ENCODE measurements at places on chromosomes 13 and 19.

DNA sequence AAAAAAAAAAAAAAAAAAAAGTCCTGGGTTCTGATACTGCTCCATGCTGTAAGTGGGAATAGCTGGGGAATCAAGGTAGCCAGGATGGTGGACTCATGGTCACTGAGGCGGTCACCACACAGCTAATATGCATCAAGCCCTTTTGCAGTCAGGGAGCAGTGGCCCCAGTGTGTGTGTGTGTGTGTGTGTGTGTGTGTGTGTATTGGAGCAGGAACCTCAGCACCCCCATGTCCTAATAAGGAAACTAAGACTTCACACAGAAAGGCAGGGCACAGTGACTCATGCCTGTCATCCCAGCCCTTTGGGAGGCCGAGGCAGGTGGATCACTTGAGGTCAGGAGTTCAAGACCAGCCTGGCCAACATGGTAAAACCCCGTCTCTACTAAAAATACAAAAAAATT is 12.0 kb downstream of the B3GNT3 start:
- DNase-seq, result no peak

DNA sequence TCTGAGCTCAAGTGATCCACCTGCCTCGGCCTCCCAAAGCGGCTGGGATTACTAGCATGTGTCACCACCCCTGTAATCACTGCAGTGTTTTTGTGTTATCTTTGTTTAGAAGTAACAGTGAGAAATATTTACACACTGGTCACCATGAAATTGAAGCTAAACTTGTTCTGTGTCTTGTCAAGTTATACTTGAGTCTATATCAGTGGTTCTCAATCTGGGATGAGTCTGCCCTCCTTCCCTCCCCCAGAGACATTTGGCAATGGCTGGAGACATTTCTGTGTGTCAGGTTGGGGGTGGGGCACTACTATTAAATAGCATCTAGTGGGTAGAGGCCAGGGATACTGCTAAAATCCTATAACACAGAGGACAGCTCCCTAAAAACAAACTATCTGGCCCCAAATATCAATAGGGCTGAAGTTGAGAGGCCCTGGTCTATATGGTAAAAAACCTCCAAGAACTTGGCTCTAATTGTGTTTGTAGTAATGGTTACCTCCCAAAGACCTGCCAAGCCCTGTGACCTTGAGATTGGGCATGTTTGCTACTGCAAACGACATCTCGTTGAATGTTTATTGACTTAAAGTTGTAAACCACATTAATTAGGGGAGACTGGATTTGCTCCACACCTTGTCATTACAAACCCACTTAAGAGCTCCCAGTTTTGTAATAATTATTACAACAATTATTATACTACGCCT is 6.9 kb downstream of the CTU1 start:
- no peak for DNase-seq

DNA sequence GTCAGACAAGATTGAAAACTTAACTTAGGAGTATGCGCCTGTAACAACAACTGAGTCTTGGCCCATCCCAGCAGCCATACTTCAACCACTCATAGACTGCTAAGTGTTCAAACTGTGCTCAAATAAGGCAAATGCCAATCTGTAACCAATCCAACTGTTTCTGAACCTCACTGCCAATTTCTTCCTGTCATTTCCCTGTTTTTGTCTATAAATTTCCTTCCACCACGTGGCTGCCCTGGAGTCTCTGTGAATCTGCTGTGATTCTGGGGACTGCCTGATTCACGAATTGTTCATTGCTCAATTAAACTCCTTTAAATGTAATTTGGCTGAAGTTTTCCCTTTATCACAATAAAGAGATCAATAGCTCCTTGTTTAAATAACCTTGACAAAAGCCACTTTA is 50.8 kb upstream of the FREM2 start:
- no peak for DNase-seq

DNA sequence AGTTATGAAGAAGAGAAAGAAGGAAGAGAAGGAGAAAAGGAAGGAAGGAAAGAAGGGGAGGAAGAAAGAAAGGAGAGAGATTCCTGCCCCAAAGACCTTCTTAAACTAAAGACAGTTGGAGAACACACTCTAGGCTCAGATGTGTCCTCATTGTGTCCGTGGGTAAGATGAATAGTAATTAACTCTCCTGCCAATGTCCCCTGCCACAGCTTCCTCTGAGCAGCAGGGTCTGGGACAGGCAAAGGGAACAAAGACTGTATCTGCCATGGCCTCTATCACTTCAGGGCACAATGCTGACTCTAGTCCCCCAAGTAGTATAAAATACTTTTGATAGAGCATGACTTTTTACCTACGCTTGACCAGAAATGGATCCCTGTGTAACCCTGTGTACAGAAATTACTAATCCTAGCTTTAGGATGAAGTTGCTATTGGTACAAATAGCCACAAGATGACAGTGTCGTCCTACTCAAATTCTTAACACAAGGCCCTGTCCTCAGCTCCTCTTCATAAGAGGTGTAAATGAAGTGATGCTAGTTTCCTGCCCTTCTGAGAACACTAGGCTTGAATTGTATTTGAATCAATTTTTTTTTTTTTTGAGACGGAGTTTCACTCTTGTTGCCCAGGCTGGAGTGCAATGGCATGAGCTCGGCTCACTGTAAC is 186.2 kb upstream of the GPR12 start:
- peak; percentile 29 for DNase-seq

DNA sequence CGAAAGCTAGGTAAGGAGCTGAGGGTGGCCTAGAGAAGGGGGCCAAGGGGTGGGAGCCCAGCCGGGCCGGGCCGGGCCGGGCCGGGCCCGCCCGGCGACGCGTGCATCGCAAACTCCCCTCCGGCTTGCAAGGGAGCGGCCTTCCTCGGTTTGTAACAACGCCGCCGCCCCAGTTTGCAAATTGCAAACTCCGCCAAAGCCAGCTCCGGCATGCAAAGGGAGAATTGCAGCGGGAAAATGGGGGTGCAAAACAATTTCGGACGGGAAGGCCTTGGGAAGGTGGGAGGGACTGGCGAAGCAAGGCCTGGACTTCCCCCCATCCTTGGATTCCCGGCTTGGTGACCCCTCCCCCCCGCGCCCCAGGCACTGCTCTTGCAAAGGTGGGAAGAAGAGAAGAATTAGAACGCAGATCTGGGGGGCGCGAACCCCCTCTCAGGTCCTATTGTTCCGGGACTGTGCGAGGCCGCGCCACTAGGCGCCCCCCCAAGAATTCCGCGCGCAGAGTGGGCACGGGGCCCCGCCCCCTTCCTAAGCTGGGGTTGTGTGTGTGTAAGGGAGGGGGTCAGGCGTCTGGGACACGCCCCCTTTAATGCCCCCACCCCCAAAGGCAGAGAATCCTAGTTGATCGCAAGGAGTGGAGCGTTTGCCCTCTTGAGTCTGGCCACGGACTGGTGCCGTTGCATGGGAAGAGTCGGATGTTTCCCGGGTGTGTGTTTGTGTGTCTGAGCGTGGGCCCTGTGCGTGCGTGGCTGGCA is 926 bp downstream of the PRR12 start:
- no peak for DNase-seq

- no peak for DNase-seq
Measured at GRCh38 chr13:30502237-30502636, 36.5 kb upstream of the HMGB1 start.

DNA sequence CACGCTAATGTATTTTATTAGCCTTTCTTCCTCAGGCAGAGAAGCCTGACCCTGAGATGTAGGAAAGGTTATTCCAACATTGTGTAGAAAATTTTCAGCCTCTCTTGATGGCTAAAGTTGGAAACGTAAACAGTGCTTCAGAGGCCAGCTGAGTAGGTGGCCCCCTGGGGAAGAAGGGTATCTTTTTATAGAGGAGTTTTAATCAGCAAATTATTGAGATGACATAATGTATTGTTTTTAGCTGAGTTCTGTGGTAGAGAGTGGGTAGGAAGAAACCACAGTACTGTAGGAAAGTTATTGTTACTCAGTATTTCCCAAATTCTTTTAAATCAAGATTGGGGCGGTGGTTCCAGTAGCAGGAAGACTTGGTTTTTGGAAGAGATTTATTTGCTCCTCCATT is 268.8 kb downstream of the DLEU7 start:
- no peak for DNase-seq

DNA sequence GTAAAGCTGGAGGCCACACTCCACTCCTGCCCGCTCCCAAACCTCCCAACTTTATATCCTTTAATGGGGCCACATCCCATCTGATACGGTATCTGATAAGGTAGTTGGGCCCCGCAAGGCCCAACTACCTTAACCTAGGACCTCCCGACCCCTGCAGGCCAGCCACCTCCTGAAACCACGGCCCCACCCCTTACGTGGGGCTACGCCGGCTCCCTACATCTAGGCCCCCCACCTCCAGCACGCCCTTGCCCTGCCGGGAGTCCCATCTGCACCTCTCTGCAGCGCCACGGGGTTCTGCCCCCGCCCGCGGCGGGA is 2.2 kb downstream of the IGFLR1 start:
- DNase-seq, result no peak

DNA sequence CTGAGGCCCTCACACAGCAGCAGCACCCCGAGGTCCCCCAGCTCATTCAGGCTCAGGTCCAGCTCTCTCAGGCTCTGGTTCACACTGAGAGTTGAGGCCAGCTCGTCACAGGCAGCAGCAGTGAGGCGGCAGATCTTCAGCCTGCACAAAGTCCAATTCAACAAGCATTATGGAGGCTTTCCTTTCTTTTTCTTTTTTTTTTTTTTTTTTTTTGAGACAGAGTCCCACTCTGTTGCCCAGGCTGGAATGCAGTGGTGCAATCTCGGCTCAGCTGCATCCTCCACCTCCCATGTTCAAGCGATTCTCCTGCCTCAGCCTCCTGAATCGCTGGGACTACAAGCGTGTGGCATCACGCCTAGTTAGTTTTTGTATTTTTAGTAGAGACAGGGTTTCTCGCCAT is 22.9 kb downstream of the NLRP12 start:
- DNase-seq, result no peak

DNA sequence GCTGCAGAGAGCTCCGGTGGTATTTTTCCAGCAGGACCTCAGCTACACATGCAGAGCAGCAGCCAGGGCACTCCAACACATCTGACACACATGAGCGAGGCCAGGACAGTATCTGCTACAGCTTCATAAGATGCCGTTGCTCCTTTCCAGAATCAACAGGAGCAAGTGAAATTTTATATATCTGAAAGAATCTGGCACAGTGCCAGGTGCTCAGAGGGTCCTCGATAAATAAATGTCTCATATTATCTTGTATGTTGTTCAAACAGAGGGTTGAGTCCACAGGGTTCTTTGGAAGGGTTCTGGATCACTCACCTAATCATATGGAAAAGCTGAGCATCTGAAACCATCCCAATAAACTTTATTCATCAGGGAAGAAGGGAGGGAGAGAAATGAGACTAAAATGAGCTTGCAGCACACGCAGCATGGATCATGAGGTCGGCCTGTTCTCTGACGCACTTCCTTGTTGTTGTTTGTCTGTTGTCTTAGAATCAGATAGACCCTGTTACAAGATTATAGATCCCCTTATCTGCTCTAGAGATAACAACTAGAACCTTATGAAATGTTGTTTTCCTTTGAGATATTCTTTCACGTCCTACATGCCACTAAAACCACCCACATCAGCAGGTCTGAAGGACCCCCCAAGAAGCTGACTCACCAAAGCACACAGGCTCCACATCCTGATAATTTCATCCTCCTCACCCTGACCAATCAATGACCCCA is 3.2 kb upstream of the METTL21C start:
- no peak for DNase-seq

DNA sequence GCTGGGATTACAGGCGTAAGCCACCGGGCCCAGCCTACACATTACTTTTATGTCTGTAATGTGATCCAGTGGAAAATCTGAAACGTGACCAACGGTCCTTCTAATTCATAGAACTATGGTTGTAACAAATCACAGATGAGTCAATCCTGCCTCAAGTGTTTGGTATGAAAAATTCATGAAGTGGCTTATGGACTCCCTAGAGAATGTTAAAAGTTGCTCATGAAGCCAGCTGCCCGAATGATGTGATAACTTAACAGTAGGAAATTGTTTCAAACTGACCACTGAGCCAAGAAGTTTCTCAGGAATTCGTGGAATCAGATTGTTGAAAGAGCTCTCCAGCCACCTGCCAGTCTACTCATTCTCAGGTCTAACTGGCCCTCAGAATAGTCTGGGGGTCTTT is 59.4 kb upstream of the FARP1 start:
- no peak for DNase-seq

DNA sequence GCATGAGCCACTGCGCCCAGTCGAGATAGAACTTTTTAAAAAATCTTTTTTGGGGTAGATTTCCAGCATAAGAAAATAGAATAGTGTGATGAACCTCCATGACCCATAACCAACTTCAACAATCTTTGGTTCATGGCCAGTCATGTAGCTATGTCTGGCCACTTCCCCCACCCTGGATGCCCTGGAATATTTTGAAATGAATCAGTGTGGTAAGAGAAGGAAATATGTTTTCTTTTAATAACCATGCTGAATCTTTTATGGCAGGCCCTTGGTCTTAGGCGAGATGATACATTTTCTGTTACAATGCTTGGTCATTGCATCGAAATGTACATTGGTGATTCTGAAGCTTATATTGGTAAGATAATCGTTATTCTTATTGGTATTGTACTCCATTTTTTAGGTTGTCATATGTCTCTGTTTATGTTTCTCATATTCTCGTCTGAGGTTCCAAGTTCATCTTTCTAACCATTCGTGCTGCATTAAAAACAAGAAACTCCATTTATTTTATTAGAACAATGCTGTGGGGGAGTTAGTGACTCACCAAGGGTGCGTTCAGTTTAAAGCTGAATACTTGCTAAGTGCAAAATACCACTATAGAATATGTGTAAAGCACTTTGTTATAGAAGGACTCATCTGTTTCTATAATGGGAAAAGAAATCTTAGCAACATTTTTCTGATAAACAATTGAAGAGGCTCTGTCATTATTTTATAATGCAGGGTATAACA is 16.4 kb upstream of the UPF3A start:
- no peak for DNase-seq

DNA sequence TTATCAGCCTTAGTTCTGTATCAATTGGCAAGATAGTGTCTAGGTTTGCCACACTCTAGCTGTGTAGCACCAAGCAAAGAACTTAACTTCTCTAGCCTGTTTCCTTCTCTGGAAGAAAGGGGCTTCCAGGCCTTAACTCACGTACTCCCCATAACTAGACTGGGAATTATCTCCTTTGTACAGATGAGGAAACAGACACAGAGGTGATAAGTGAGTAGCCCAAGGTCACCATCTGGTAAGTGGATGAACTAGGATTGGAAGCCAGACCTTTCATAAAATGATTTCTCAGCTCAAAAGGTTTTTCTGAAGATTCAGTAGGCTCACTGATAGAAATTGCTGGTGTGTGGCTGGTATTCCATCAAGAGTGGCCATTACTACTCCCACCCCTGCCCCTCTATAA is 3.1 kb downstream of the ZNF428 start:
- DNase-seq, result no peak

DNA sequence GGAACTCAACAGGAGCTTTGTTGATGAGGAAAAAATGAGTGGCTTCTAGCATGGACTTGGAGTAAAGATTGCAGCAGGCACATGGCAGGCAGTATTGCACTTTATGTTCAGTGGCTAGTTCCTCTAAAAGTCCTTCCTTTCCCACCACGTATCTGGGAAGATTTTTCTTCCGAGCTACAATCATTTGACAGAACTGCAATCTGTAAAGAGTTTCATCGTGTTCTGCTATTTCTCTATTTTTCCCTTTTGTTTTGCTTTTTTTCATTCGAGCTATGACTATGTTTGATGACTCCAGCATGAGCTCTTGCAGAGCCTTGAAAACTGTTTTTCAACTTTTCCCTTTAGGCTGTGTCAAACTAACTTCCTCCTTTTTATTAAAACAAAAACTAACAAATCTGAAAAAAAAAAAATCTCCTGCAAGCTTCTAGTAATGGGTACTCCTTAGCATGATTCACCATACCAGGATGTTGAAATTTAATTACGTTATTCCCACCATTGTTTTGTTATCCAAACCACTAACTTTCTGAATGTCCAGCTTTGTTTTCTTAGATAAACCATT is 12.3 kb downstream of the CLDN10 start:
- no peak for DNase-seq
